DMS79 treated with DMSO at 0.1 percent for 48 hours (cell line): ENCODE measurements at places on chromosomes 5 and 9.

DNA sequence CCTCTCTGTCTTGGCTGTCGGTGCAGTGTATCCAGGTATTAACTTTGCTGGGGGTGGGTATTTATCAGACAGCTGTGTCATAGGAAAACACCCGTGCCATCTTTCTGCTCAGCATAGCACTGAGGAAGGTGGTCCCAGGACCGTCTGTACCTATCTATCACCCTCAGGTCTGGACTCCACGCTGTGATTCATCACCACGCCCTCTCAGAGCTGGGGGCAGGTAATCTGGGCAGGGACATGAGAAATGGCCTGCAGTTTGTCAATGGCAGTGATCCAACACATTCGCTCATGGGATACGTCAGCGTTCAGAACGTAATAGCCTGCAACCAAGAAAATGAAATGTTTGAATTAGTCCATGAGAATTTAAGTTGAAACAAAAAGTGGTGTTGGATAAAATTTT, 151.6 kb upstream of the MAP1B start:
- no peak for DNase-seq

DNA sequence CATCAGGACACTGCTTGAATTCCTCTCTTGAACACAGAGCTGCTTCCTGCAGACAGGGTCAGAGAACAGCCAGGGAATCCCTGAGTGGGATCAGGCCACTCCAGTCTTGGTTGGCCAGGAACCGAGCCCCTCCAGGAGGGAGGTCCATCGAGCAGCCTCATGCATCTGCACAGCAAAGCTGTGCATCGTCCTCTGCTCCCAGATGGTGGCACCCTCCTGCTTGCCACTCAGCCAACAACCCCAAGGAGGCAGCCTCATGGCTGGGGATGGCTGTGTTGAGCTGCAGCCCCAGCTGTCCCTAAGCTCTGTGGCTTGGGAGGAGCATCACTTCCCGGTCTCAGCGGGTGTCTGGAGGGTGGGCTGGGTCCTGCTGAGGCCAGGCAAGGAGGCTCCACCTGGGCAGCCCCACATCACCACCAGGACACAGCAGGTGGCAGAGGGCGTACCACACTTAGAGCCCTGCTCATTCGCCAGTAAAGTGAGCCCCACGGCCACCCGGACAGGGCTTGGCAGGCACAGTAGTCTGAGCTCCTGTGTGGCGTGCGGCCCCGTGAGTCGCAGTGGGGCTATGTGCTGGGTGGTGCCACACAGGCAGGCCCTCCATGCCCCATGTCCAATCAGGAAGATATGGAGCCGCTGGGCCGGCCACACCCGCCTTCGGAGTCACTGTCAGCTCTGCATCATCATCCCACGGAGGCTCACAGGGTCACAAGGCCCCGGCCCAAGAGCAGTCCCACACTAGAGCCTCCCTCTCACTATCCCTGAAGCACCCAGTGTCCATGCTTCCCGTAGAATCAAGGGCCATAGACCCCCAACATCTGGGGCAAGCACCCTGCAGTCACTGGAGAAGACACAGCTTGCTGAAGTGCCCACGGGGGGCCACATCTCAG, 11.9 kb downstream of the LPCAT1 start:
- DNase-seq, result no peak

DNA sequence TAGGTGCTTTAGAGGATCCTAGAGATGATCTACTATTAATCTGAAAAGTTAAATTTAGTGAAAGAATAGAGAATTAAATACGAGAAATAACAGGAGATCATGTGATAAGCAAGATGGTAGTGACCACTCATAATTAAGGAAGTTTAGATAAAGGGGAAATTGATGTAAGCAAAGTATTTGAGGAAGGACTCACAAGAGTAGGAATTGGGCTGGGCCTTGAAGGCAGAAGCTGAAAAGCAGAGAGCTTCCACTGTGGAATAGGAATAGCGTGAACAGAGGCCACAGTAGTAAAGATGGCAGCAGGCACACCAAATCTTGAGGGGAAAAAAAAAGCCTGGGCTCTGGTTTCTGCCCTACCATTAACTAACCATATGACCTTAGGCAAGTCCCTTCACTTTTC, 38.0 kb downstream of the KIF24 start:
- DNase-seq, result no peak

GRCh38 chr5:29697278-29697677, 1496.2 kb upstream of the CDH6 start:
- no peak for DNase-seq

DNA sequence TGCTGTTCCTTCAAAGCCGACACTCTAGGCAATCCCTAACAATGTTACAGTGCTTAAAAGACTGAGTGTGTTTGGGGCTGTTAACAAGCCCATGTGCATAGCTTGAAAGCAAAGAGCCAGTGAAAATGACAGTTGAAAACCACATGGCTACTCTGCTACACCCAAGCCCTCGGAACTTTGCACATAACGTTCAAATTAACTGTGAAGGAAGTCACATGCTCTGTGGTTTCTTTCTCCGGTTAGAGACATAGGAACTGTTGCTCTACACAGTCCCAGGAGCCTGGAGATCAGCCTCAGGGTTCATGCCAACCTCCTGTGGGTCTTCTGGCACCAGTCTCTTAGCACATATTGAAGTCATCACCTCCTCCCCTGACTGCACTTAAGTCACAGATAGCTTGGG, 51.1 kb downstream of the C9orf152 start:
- no peak for DNase-seq
